ENCODE measurements at places on chromosomes 16 and 17. TPM values are rescaled to one million over a fixed set of nuclear protein-coding genes. Genes with fewer than 3 reads are reported as not detected.
A peak's percentile ranks its signal among the peaks of the same experiment; 100 is the strongest.

GRCh38 chr17:29155966-29156338 is 24.2 kb downstream of the MYO18A start:
- no peak overlapping the region for H3K4me3 ChIP-seq
- no peak for DNase-seq
- peaks cover 80% of the 10 kb centered on the region for H3K4me1 ChIP-seq
- no peaks in the 10 kb centered on the region for H3K27me3 ChIP-seq
- peak overlapping the region; percentile 69 for H3K27ac ChIP-seq
- no peaks in the 10 kb centered on the region for H3K36me3 ChIP-seq

DNA sequence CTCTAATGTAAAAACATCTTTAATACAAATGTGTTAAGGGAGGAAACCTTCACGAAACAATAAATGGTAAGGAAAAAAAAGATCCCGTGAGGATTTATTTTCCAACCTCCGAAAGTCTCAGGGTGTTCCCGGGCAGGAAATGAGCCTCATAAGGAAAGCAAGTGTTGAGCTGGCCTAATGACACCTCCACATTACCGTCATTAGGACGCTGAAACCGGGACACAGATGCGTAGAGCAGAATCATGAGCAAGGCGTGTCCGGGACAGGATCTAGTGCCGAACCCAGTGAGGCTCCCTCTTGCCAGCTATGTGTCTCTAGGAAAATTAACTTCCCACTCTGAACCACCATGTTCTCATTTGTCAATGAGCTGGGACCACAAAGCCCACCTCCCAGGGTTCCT is 22.7 kb upstream of the CYTH1 start:
- H3K27ac ChIP-seq, result no peak overlapping the region
- H3K27me3 ChIP-seq, result no peaks in the 10 kb centered on the region
- H3K36me3 ChIP-seq, result peaks cover 41% of the 10 kb centered on the region
- no peaks in the 10 kb centered on the region for H3K4me1 ChIP-seq
- DNase-seq, result no peak

DNA sequence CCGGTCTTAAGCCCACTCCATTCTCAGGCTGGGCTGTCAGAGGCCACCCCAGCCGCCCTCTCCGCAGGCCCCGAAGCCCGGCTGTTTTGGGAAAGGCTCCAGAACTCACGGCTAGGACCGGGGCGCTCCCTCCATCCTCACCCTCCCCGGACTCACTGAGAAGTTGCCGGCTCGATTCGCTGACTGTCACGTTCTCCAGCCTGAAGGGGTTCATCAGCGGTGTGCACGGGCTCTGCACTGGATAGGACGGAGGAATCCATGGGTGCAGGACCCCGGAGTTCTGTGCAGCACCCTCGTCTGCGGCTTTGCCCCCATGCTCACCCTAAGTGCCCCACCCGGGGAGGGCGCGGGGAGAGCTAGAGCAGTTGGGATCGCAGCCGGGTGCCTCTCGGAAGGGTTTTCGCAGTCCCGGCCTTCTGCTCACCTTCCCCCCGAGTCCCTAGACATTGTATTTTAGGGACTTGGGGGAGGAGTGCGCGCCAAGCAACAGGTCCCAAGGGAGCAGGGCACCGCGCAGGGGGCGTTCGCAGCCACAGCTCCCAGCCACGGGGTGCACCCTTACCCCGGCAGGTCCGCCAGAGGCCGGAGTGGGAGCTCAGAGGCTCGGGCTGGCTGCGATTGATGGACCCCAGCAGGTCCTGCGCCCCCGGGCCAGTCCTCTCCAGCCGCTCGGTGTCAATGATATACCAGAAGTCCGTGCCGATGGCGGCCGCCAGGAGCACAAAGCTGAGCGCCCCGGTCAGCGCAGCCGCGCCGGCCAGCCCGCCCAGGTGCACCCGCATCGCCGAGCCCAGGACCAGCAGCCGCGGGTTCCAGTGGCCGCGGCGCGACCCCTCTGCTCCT is 1.0 kb downstream of the TMEM114 start:
- peaks cover 5% of the 10 kb centered on the region for H3K27me3 ChIP-seq
- peaks cover 16% of the 10 kb centered on the region for H3K4me1 ChIP-seq
- H3K27ac ChIP-seq, result no peak overlapping the region
- no peak overlapping the region for H3K4me3 ChIP-seq
- no peaks in the 10 kb centered on the region for H3K36me3 ChIP-seq
- peak; percentile 38 for DNase-seq

DNA sequence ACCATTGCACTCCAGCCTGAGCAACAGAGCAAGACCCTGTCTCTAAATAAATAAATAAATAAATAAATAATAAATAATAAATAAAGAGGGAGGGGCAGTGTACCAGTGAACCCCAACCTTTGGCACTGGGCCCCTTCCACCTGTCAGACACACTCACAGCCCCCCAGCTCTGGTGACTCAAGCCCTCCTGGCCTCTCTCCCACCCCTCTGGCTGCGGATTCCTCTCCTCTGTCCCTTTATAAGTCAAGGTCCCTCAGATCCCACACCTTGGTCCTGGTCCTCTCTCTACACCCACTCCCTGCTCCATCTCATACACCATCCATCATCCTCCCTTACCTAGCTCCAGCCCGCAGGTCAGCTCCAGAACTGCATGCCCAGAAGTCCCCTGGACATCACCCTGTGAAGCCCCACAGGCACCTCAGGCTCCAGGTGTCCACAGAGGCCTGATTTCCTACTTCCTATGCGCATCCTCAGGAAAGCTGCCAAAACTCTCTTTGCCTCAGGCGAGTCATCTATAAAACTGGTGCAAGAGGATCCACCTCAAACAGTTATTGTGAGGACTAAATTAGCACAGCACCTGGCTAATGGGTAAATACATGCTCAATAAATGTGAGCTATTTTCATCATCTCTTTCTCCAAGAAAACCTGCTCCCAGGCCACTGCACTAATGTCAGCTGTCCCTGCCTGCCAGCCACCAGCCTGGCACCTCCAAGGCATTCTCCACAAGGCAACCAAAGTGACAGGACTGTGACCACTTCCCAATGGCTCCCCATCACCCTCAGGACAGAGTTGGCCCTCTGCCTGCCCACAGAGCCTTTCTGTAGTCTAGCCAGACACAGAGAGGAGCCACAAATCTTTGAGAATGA is 46.8 kb downstream of the BEAN1 start:
- no peak for DNase-seq
- no peak overlapping the region for H3K27ac ChIP-seq
- H3K27me3 ChIP-seq, result no peaks in the 10 kb centered on the region
- peaks cover 4% of the 10 kb centered on the region for H3K4me1 ChIP-seq

DNA sequence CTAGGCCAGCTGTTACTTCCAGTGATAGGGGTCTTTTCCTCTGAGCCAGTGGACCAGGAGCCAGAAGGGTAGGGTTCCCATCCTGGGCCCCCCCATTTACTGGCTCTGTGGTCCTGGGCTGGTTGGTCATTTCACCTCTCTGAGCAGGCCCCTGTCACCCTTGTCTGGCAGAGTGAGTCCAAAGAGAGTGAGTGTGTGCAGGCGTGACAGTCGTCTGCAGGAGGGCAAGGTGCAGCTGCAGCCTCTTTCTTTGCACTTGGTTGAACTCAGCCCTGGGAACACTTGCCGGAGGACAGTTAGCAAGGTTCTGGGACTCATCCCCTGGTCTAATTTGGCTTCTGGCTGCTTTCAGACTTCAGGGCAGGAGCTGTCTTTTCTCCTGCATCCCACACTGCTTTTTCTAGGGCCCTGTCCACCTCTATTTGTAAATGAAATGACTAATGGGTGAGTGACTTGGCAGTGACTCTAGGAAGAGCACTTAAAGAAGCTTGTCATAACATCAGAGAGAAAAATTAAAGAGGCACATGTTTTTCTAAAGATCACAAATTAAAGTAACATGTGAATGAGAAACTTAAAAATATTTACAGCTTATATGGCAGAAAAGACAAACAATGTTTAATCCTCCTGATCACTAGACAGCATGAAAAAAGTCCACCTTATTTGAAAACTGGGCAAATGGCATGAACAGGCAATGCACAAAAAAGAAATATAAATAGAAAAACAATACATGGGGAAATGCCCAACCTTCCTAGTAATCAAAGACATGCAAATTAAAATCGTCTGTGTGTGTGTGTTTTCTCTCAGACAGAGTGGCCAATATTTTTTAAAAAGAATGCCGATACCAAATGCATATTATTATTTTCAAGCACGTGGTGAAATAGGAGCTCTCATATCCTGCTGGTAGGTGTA is 137.5 kb downstream of the NTN1 start:
- no peak overlapping the region for H3K27ac ChIP-seq
- no peaks in the 10 kb centered on the region for H3K36me3 ChIP-seq
- no peak for DNase-seq
- H3K27me3 ChIP-seq, result no peaks in the 10 kb centered on the region
- no peak overlapping the region for H3K4me3 ChIP-seq

DNA sequence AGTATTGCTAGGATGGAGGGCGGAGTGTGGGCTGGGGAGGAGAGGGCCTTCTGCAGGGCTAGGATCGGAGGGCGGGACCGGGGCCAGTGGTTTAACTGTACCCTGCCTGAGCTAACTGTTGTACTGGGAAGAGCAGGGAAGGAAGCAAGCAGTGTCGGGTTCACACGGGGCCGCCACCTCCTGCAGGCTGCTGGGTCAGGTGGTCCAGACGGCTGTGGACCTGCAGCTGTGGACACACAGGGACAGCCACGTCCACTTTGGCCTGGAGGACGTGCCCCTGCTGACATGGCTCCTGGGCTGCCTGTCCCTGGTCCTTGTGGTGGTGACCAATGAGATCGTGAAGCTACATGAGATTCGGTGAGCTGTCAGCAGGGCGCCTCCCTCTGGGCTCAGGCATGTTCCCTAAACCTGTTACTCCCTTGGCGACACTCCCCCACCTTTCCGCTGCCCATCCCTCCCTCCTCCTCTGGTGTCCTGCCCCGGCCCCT is 16.6 kb downstream of the CASKIN2 start:
- no peak for DNase-seq
- no peak overlapping the region for H3K4me3 ChIP-seq
- H3K4me1 ChIP-seq, result no peaks in the 10 kb centered on the region
- no peak overlapping the region for H3K27ac ChIP-seq

DNA sequence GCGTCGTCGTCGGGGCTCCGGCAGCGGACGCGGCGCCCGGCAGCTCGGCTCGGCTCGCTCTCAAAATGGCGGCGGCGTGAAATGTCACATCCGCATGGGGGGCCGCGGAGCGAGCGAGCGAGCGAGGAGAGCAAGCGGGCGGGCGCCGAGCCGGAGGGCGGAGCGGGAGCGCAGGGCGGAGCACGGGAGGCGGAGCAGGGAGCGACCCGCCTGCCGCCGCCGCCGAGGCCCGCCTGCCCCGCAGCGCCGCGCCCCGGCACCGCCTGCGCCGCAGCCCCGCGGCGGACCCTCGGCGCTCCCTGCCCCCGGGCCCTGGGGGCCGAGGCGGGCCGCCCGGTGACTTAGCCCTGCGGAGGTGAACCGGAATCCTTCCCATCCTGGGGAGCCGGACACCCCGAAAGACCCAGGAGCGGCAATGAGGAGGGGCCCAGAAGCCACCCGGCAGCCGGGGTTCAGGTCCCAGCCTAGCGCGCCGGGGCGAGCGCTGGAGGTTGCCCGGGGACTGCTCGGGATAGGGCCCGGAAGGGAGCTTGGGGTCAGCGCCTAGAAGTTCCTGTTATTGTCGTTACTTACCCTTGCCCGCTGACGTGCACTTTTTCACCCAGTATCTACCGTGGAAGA is at the start of gene USP7:
USP7 (minus strand) TSS at position 86 of the 621 bp plus-strand sequence. CDS start 621 bp downstream, outside the sequence.
- H3K27me3 ChIP-seq, result no peaks in the 10 kb centered on the region
- H3K36me3 ChIP-seq, result no peaks in the 10 kb centered on the region
- H3K4me3 ChIP-seq, result peak within 1 kb of the TSS; percentile 10
- peaks cover 34% of the 10 kb centered on the region for H3K4me1 ChIP-seq
- peak within 1 kb of the TSS; percentile 80 for H3K27ac ChIP-seq
- peak; percentile 92 for DNase-seq

- no peaks in the 10 kb centered on the region for H3K4me1 ChIP-seq
- H3K4me3 ChIP-seq, result no peak overlapping the region
- no peaks in the 10 kb centered on the region for H3K27me3 ChIP-seq
- no peaks in the 10 kb centered on the region for H3K36me3 ChIP-seq
- no peak overlapping the region for H3K27ac ChIP-seq
Measured at GRCh38 chr17:37067555-37068111, 118.9 kb downstream of the AATF start.

DNA sequence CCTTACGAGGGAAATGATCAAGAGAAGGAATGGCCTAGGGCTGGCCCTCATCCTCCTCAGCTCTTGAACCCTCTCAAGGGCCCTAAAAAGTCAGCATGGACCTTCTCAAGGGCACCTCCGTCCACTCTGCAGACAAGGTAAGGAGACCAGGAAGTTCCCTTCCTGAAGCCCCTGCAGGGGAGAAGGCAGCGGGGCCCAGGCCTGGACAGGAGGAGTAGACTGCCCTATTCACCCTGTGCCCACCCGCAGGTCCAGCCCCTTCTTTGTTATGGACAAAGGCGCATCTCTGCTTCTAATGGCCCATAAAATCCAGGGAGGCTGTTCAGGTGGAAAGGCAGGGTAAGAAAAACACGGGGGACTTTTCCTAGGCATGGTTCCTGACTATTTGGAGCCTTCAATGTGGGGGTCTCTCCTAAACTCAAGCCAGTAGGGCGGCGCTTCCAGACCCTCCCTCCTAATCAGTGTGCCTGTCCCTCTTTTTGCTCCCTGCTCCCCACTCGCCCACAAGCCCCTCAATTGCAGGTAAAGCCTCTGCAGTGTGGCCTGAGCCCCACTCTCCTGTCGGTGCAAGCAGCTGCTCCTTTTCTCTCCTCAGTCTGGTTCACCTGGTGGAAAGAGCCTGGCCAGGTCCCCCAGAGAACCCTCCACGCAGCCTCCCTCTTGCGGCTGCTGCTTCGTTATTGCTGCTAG is 28.2 kb downstream of the AXIN2 start:
- H3K4me1 ChIP-seq, result peaks cover 15% of the 10 kb centered on the region
- no peak for DNase-seq
- H3K4me3 ChIP-seq, result no peak overlapping the region
- peaks cover 7% of the 10 kb centered on the region for H3K36me3 ChIP-seq
- H3K27me3 ChIP-seq, result no peaks in the 10 kb centered on the region

GRCh38 chr17:76027159-76027839 is at the start of gene EVPL:
Gene EVPL, minus strand, starts transcription at chr17:76027306. Its CDS starts 108 bp downstream, at chr17:76027198.
- peaks cover 15% of the 10 kb centered on the region for H3K4me1 ChIP-seq
- peak; percentile 75 for DNase-seq
- H3K36me3 ChIP-seq, result no peaks in the 10 kb centered on the region
- peak within 1 kb of the TSS; percentile 46 for H3K27ac ChIP-seq

- no peaks in the 10 kb centered on the region for H3K27me3 ChIP-seq
- no peak overlapping the region for H3K4me3 ChIP-seq
- no peak for DNase-seq
- no peak overlapping the region for H3K27ac ChIP-seq
Measured at GRCh38 chr17:67243284-67243683, 1.7 kb downstream of the HELZ start.

- no peaks in the 10 kb centered on the region for H3K36me3 ChIP-seq
- H3K4me3 ChIP-seq, result no peak overlapping the region
- peaks cover 61% of the 10 kb centered on the region for H3K4me1 ChIP-seq
- H3K27me3 ChIP-seq, result no peaks in the 10 kb centered on the region
- H3K27ac ChIP-seq, result no peak overlapping the region
- DNase-seq, result no peak
Measured at GRCh38 chr16:85579923-85580580, 33.1 kb upstream of the GSE1 start.

The BOLA2 gene
- 16.2 TPM for total RNA-seq

The TCAP gene
- total RNA-seq, result not detected

The CNGB1 gene
- total RNA-seq, result not detected

The ZPBP2 gene
- total RNA-seq, result not detected

The OTOP3 gene
- total RNA-seq, result 0.66 TPM

The IQCK gene
- 52.7 TPM for total RNA-seq

The CLEC3A gene
- total RNA-seq, result not detected

Data from body of pancreas (tissue), 4 donors.